ENCODE measurements at places on chromosomes 1 and 21.

DNA sequence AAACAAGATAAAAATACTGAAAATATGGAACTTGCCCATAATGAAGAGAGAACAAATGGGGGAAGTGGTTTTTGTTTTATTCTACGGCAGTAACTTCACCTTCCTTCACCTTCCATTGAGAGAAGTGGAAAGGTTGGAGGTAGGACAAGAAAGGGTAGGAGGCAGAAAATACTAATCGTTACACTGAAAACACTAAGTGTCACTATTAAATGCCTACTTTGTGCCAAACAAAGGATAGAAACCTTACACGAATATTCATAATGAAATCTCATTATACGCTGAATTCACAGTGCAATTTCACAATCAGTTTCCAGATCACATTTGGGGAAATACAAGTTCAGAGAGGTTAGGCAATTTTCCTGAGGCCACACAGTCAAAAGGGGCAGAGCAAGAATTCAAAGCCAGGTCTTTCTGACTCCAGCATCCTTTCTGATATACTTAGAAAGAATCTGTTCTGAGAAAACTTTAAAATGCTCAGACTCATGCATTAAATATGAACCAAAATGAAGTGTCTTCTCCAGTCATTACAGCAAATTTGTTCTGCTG is 3.0 kb downstream of the TIAM1 start:
- no peak overlapping the region for H3K4me3 ChIP-seq
- peaks cover 5% of the 10 kb centered on the region for H3K27me3 ChIP-seq
- H3K4me1 ChIP-seq, result no peaks in the 10 kb centered on the region
- no peak overlapping the region for H3K27ac ChIP-seq
- DNase-seq, result no peak
- H3K36me3 ChIP-seq, result no peaks in the 10 kb centered on the region

- H3K4me3 ChIP-seq, result no peak overlapping the region
- no peaks in the 10 kb centered on the region for H3K27me3 ChIP-seq
- no peak overlapping the region for H3K27ac ChIP-seq
- no peaks in the 10 kb centered on the region for H3K36me3 ChIP-seq
- no peaks in the 10 kb centered on the region for H3K4me1 ChIP-seq
Measured at GRCh38 chr1:217465102-217465501, 165.8 kb downstream of the GPATCH2 start.

- no peaks in the 10 kb centered on the region for H3K27me3 ChIP-seq
- H3K27ac ChIP-seq, result no peak overlapping the region
- H3K36me3 ChIP-seq, result no peaks in the 10 kb centered on the region
- H3K4me1 ChIP-seq, result no peaks in the 10 kb centered on the region
- no peak for DNase-seq
Measured at GRCh38 chr21:30818837-30819610, 6.0 kb upstream of the KRTAP8-1 start.

DNA sequence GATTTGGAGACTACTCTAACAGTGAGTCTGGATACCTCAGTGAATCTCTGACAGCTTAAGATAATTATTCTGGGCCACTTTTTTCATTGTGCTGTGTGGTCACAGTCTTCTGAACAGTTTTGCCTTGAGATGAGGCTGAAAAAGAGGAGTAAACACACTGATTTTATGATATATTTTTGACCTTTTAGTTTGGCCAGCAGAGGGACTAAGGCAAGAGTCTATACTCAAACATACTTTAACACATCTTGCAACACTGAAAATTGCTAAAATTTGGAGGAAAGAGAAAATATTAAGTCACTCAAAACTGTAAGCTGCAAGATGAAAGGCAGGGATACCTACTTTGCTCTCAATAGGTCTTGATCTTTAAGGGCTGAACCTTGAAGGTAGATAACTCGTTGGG is 182.7 kb downstream of the KCNT2 start:
- H3K27ac ChIP-seq, result no peak overlapping the region
- H3K4me3 ChIP-seq, result no peak overlapping the region
- H3K36me3 ChIP-seq, result no peaks in the 10 kb centered on the region
- no peaks in the 10 kb centered on the region for H3K27me3 ChIP-seq

GRCh38 chr1:78833491-78833890 is 173.0 kb downstream of the ADGRL4 start:
- DNase-seq, result no peak
- no peaks in the 10 kb centered on the region for H3K36me3 ChIP-seq
- no peaks in the 10 kb centered on the region for H3K27me3 ChIP-seq
- no peaks in the 10 kb centered on the region for H3K4me1 ChIP-seq

GRCh38 chr1:9900142-9901043 is 9.7 kb downstream of the CTNNBIP1 start:
- H3K4me1 ChIP-seq, result peaks cover 22% of the 10 kb centered on the region
- H3K36me3 ChIP-seq, result no peaks in the 10 kb centered on the region
- peak overlapping the region; percentile 69 for H3K27ac ChIP-seq
- DNase-seq, result peak; percentile 36
- no peaks in the 10 kb centered on the region for H3K27me3 ChIP-seq

- no peaks in the 10 kb centered on the region for H3K36me3 ChIP-seq
- no peak for DNase-seq
- H3K4me1 ChIP-seq, result peaks cover 16% of the 10 kb centered on the region
- no peak overlapping the region for H3K27ac ChIP-seq
- no peak overlapping the region for H3K4me3 ChIP-seq
Measured at GRCh38 chr1:8212580-8213031, 105.3 kb upstream of the SLC45A1 start.

DNA sequence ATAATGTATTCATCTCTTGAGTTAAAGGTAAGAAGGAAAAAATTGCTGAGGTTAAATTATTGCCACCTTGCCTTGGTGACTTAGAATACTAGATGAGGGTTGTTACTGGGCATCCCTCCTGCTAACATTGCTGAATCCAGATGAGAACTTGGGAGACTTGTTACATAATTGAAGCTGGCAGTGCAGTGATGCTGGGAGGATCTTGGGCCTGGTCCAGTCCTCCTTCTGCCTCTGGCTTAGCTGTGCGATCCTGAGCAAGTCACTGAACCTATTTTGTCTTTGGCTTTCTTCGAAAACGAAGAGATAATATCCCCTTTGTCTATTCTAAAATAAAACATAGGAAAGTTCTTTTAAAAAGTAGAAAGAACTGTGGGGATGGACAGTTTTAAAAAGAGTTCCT is 244.9 kb upstream of the NRIP1 start:
- no peaks in the 10 kb centered on the region for H3K4me1 ChIP-seq
- H3K27me3 ChIP-seq, result no peaks in the 10 kb centered on the region
- no peak for DNase-seq
- H3K4me3 ChIP-seq, result no peak overlapping the region
- no peaks in the 10 kb centered on the region for H3K36me3 ChIP-seq
- H3K27ac ChIP-seq, result no peak overlapping the region

DNA sequence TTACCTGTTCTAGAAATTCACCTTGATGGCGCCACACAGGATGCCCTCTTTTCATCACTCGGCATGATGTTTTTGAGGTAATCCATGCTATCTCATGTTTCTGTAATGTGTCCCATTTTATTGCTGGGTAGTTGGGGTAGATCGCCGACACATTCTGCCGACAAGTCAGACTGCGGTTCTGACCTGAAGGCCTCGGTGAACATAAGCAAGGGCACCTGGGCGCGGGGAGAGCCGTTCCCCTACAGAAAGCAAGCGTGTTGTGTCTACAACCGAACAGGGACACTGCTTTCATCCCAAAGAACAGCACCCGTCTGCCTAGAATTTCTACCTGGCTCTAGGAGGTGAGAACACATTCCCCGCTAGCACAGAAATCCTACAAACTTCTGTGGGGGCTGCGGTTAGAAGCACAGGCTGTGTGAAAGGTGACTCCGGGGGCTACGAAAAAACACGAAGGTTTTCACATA is 149.2 kb downstream of the PPIAL4G start:
- H3K4me3 ChIP-seq, result peak overlapping the region; percentile 41
- H3K27ac ChIP-seq, result peak overlapping the region; percentile 17
- no peaks in the 10 kb centered on the region for H3K36me3 ChIP-seq
- H3K27me3 ChIP-seq, result peaks cover 26% of the 10 kb centered on the region
- DNase-seq, result no peak
